ENCODE measurements at places on chromosomes 6 and 20. TPM values are rescaled to one million over a fixed set of nuclear protein-coding genes. Genes with fewer than 3 reads are reported as not detected.

ULBP3 gene
- 1.5 TPM for total RNA-seq

POLR1C gene
- 19.6 TPM for total RNA-seq

ALDH5A1 gene
- 18.3 TPM for total RNA-seq

SNAP25 gene
- 0.76 TPM for total RNA-seq

PHF1 gene
- 41.2 TPM for total RNA-seq

ZNF391 gene
- total RNA-seq: 1.8 TPM

DTNBP1 gene
- 21.0 TPM for total RNA-seq

NRSN1 gene
- 0.45 TPM for total RNA-seq

TRIM31 gene
- total RNA-seq: 80.0 TPM

NOX3 gene
- not detected for total RNA-seq

SPATA25 gene
- 3.2 TPM for total RNA-seq

NCOA7 gene
- total RNA-seq: 25.6 TPM
